ENCODE measurements at places on chromosomes 2 and 18.

DNA sequence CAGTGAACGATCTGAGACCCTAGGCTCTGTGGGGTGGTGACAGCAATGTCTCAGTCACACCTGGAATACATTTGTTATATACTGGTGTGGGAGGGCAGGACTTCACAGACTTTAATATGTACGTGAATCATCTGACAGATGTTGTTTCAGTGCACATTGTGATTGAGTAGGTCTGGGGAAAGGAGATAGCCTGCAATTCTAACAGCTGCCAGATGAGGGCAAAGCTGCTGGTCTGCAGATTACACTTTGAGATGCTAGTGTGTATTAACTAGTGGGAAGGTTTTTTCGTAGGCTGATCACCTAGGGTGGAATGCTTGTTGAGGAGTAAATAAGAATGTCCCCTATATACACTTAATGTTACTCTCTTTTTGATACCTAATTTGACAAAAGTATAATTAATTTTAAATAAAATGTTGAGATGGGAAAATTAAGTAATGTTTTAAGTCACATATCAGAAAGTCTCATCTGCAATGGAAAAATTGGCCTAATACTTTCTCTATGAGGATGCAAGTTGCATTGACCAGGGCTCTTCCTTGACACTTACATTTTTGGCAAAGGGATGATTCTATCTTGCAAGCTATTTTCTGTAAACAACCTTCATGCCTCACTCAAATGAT lies 496.9 kb upstream of the HNMT start:
- peak; percentile 54 for DNase-seq

GRCh38 chr2:219058541-219059374 lies 2.0 kb downstream of the IHH start:
- DNase-seq: peak; percentile 44

DNA sequence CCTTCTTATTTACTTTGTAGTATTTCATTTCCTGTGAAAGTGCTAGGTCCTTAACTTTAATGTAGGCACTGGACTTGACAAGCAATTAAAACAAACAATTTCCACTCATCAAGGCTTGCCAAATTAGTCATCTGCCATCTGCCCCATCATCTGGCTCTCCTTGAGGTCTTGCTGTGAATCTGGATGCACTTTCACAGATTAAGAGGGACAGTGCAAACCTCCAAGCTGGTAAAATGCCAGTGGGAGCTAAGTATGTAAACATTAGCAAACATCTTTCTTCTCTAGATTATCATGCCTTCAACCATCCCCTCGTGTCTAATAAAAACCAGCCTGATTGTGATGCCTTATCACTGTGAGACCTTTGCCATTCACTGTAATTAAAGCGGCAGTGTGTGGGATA lies 402.9 kb downstream of the ERBB4 start:
- DNase-seq: peak; percentile 55

DNA sequence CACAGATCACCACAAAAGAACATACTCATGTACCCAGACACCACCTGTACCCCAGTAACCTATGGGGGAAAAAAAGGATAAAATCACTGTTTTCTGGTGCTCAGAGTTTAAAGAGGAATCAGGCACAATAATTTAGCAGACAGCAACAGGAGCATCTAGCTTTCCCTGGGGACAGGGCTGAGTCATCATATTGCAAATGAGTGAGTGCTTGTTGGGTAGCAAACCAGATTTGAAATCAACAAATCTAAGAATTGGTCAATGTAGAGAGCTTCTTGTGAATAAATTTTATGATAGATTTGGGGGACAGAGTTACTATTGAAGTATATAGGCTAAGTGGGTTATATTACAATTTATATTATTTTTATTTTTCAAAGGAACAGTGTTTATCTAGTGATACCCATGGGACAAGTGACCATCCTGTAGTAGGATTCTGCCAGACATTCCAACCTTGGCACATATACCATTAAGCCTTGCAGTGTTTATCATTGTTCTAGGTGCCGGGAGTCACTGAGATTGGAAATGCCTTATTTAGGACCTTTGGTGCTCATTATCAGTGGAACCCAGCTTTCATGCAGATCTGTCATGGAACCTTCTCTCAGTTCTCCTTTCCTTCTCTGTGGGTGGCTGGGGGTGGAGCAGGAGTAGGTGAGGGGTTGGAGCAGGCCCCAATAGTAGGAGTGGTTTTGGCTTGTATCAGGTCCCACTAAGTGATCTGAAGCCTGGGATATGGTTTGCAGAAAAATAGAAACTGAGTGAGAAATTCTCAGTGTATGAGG lies 117.2 kb downstream of the CERS6 start:
- DNase-seq: no peak

DNA sequence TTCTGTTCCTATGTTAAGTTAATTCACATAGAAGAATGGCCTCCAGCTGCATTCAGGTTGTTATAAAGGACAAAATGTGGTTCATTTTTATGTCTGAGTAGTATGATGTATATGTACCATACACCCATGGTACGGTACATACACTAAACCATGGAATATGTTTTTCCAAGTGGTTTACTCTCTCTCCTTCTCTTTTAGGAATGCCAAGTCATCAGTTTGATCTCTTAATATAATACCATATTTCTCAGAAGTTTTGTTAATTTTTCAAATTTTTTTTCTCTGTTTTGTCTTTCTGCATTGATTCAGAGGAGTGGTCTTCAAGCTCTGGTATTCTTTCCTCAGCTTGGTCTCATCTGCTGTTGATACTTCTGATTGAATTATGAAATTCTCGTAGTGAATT lies 230.9 kb downstream of the DSEL start:
- DNase-seq: no peak

DNA sequence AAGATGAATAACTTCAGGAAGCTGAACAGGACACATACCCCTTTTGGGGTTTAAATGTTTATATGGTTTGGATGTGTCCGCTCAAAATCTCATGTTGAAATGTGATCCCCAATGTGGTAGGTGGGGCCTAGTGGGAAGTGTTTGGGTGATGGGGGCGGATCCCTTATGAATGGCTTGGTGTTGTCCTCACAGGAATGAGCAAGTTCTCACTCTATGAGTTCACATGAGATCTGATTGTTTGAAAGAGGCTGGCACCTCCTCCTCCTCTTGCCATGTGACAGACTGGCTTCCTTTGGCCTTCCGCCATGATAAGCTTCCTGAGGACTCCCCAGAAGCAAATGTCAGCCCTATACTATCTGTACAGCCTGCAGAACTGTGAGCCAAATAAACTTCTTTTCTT lies 88.6 kb upstream of the ZNF532 start:
- DNase-seq: no peak

GRCh38 chr2:191758518-191759507 lies 80.9 kb downstream of the NABP1 start:
- no peak for DNase-seq

DNA sequence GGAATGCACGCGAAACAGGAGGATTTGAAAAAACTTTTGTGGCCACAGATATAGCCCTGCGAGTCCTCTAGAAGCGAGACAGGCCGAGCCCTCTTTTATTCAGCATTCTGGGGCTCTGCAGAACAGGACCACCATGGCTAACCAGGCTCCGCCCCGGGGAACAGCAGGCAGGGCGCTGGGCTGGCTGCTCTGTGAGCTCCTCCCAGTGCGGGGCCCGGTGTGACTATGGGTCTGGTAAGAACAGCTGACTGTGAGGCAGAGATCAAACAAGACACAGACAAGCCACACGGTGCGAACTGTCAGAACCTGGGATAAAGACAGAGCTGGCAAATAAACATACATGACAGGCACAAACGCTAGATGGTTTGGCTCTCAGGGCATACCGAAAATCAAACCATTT lies 15.5 kb downstream of the PXDN start:
- peak; percentile 65 for DNase-seq

DNA sequence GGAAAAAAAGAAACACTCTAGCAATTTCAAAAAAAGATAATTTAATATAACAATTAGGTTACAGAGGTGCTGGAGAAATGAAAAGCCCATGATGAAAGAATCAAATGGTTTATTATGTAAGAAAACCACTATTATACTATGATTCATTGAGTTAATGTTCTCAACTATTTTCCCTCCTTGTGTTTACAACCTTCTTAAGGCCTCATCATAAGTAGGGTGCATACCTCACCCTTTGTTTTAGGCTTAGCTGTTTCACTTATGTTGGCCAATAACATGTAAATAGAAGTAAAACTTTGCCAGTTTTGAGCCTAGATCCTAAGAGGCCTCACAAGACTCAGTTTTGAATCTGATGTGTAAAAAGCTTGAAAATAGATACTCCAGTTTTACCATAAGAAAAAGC lies 418.3 kb upstream of the DDX18 start:
- DNase-seq: no peak

GRCh38 chr2:64627860-64628841 lies 25.6 kb downstream of the SERTAD2 start:
- no peak for DNase-seq

- DNase-seq: no peak
Measured at GRCh38 chr2:218370410-218371063, 11.5 kb upstream of the SLC11A1 start.

GRCh38 chr2:113765276-113765675 lies 8.8 kb upstream of the SLC35F5 start:
- no peak for DNase-seq

- DNase-seq: no peak
Measured at GRCh38 chr2:11371092-11371937, 26.9 kb upstream of the ROCK2 start.

GRCh38 chr2:117101613-117102012 lies 712.9 kb upstream of the DDX18 start:
- DNase-seq: no peak

GRCh38 chr2:14398641-14399040 lies 233.9 kb upstream of the LRATD1 start:
- DNase-seq: no peak

DNA sequence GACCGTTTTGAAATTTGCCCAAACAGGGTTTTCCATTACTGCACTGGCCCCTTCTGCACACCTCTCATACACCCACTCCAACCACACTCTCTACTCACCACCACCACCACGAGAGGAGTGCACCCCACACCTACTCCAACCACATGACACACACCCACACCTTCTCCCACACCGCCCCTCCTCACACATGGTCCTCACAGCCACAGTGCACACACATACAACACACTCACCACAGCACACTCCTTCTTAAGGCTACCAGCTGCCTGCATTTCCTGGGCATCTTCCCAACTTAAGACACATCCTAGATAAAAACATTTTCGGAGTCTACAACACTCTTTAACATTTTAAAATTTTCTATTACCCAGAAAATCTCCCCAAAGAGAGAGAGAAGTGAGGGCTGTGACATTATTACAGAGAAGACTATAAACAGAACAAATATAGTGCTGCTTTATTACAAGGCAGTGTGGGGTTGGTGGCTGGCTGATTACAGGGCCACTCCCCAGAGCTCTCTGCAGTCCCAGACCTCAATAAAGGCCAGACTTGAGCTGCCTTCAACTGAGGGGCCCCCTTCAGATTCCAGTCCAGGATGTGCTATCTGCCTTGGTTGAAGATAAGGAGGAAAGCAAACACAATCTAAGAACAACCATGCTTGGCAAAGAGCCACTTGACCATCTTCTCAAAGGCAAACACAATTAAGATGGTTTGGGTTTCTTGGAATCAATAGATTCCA lies 36.1 kb downstream of the NHEJ1 start:
- DNase-seq: no peak

DNA sequence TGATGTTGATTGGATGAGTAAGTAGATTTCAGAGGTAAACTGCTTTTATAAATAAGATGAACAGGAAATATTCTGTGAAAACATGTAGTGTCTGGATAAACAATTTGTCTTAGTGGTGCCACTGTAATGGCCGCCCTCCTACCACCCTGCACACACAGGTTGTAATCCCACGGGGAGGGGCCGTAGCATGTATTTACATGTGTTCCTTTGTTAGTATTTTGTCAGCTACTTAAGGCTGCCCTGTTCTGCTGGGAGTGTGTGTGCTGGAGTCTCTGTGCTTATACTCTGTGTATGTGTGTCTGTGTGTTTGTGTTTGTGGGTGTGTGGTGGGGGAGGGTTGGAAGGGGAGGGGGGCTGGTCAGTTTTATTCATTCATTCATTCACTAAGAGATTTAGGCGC lies 5.1 kb downstream of the TSHZ1 start:
- no peak for DNase-seq

DNA sequence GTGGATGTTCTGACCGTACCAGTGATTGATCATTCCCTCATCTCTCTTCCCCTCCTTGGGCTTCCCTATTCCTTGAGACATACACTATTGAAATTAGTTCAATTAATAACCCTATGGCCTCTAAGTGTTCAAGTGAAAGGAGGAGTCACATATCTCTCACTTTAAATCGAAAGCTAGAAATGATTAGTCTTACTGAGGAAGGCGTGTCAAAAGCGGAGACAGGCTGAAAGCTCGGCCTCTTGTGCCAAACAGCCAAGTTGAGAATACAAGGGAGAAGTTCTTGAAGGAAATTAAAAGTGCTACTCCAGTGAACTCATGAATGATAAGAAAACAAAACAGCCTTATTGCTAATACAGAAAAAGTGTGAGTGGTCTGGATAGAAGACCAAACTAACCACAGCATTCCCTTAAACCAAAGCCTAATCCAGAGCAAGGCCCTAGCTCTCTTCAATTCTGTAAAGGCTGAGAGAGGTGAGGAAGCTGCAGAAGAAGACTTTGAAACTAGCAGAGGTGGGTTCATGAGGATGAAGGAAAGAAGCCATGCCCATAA lies 144.4 kb upstream of the LYPD6 start:
- no peak for DNase-seq

GRCh38 chr2:172829229-172829628 lies 93.6 kb downstream of the RAPGEF4 start:
- no peak for DNase-seq

DNA sequence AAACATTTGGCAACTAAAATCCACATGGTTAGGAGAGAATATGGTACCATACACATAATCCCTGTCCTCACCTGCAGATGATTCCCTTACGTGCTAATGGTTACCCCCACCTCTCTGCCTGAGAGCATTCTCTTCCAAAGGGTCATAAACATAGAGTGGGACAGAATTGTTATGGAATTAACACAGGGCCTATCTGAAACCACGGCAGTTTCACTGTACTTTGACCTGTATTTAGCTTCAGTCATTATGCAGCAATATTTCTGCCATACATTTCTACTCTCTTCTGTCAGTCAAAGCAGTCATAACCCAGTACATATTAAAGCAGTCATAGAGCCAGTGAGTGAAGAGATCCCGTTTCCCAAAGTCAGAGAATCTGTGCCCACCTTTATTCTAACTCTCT lies 1128.9 kb upstream of the NXPH2 start:
- DNase-seq: no peak

DNA sequence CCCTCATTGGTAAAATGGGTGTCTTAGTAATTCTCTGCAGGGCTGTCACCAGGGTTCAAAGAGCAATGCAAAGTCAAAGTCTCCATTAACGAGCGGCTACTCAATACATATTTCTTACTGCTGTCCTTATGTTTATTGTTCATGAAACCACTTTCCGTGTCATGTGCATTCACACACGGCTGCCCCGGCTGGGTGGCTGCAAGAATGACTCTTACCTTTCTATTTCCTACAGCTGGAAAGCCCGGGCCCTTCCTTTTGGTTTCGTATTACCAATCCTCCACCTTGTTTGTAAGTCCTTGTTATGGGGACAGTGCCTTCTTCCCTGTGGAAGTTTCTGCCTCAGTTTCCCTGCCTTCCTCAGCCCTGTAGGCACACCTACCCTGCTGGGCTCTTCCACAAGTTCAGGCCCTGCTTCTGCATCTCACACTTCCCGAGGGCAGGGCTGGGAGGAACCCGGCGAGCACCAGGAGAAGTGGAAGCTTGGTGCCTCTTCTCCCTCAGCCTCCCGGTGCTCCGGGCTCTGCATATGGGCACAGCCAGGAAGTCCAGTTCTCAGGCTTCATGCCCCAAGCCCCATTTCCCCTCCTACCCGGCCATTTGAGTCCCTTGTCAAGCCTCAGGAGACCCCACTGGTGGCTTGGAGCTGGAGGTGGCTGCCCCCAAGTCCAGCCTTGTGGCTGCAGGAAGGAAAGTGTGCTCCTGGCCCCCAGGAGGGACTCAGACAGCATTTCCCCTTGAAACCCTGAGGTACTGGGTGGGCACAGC lies 18.7 kb upstream of the ACKR3 start:
- DNase-seq: no peak
